Stimulated activated naive CD8-positive, alpha-beta T cell treated with anti-CD3 and anti-CD28 coated beads, Interleukin-15, amount 100 ng/mL, for 72 hours (primary cell): ENCODE measurements at places on chromosomes 16 and 17.

DNA sequence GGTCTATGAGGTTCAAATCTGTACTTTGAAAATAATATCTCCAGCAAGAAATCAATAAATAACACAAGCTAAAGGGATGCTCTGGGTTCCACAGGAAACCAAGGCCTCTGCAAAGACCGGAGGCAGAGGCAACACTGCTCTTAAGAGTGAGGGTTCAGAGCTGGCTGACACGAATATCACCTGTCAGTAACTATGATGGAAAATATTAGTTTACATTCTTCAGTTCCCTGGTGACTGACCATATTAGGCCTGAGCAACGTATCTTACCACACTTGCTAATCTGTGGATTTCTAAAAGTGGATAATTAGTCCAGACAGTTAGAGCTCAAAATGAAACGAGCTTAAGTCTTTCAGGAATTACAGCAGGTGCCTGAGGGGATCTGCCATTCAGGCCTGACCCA is 459.3 kb downstream of the HS3ST3B1 start:
- DNase-seq = no peak

- no peak for DNase-seq
Observed at GRCh38 chr17:29214215-29215146, 32.2 kb upstream of the CRYBA1 start.

DNA sequence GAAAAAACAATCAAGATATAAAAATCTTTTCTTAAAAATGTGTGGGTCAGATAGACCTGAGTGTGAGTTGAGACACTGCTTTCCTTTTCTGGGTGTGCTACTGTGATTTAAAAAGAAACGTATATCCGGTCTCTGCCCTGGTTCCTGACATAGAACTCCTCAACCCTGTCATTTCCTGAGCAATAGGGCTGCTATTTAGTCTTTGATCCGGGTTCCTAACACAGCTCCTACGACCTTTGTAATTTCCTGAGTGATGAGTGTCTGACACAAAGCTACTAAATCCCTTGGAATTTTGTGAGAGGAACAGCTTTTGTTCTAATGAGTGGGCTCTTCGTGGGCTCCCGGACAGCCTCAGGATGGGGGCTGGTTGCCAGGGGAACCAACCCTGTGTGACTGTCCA is 93.9 kb upstream of the FA2H start:
- no peak for DNase-seq

GRCh38 chr17:44176257-44176656 is 5.8 kb downstream of the ASB16 start:
- no peak for DNase-seq

DNA sequence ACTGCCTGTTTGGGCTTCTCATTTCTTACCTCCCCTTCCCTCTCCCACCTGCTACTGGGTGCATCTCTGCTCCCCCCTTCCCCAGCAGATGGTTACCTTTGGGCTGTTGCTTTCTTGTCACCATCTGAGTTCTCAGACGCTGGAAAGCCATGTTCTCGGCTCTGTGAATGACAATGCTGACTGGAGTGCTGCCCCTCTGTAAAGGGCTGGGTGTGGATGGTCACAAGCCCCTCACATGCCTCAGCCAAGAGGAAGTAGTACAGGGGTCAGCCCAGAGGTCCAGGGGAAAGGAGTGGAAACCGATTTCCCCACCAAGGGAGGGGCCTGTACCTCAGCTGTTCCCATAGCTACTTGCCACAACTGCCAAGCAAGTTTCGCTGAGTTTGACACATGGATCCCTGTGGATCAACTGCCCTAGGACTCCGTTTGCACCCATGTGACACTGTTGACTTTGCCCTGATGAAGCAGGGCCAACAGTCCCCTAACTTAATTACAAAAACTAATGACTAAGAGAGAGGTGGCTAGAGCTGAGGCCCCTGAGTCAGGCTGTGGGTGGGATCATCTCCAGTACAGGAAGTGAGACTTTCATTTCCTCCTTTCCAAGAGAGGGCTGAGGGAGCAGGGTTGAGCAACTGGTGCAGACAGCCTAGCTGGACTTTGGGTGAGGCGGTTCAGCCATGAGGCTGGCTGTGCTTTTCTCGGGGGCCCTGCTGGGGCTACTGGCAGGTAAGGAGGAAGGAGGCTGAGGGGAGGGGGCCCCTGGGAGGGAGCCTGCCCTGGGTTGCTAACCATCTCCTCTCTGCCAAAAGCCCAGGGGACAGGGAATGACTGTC is at the start of gene CD68:
CD68 (plus strand) TSS at position 638 of the 833 bp plus-strand sequence; CDS start at position 678, 40 bp downstream.
- DNase-seq = peak; percentile 62

- no peak for DNase-seq
Observed at GRCh38 chr17:49132317-49132698, 261 bp upstream of the B4GALNT2 start.

DNA sequence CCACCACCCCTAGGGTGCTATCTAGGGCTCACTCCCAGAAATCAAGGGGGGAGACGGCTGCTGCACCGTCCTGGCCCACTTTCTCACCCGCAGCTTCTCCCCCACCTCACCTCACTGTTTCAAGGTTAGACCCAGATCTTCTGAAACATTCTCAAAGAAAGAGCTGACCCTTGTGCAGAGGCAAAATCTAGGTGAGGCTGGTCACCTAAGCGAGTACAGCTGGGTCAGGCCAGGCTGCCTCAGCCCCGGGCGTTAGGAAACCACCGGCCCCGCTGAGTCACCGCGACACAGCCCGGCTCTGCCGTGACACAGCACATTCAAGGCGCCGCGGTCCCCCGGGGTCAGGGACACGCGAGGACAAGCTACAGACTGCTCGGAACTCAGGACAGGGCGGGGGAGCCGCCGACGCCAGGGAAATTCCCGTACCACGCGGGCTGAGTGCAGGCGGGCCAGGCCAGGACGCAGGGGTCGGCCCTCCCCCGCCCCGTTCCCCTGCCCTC is 27.1 kb downstream of the GNPTG start:
- DNase-seq = peak; percentile 61

GRCh38 chr16:74026373-74027281 is 270.0 kb upstream of the PSMD7 start:
- no peak for DNase-seq
